K562 (cell line): ENCODE measurements at places on chromosomes 16 and 17. TPM values are rescaled to one million over a fixed set of nuclear protein-coding genes. Genes with fewer than 3 reads are reported as not detected.

Gene USP6
- total RNA-seq = 0.07 and 0.09 TPM in 2 replicates

Gene MT4
- total RNA-seq = not detected in 2 replicates

Gene NPIPA5
- total RNA-seq = 4.4 and 5.2 TPM in 2 replicates

Gene WNK4
- total RNA-seq = 21.1 and 25.8 TPM in 2 replicates

Gene KRT24
- total RNA-seq = not detected in 2 replicates

Gene VAC14
- 36.7 and 41.6 TPM in 2 replicates for total RNA-seq
